Stimulated activated CD8-positive, alpha-beta memory T cell treated with anti-CD3 and anti-CD28 coated beads, Interleukin-4, amount 100 ng/mL, for 4 hours (primary cell): ENCODE measurements at places on chromosomes 13 and 19.

GRCh38 chr19:52492994-52493470 is 34.4 kb upstream of the ZNF808 start:
- DNase-seq, result no peak

- DNase-seq, result no peak
These were observed 150.2 kb downstream of the UQCRFS1 start for GRCh38 chr19:29062475-29063435.

DNA sequence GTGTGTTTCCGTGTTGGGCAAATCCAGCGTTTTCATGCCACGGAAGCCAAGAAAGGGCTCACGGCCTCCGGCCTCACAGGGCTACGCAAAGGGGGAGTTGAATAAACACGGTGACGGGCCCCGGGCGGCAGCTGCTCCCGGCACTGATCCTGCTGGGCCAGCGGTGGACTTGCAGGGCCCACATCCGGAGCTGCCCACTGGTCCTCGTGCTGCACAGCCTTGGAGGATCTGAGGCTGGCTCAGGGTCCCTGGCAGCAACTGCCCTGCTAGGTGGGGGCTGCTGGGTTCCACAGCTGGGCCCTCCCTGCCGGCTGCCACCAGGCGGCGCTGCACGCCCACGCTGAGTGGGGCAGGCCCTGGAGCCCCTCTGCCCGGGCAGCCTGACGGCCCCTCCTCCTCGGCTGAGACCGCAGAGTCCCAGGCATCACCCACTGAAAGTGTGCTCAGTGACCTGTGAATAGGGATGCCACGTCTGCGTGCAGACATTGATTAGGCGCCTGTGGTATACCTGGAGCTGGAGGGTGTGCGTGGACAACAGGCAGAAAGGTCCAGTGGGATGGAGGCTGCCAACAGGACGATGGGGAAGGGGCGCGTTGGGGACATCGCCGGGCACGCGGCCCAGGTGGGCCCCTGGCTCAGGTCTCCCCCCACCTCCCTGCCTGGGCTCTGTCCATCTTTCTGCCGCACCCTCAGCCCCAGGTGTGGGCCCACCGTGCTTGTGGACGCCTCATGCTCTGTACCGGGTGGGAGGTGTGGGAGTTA is 5.3 kb upstream of the HCN2 start:
- no peak for DNase-seq

DNA sequence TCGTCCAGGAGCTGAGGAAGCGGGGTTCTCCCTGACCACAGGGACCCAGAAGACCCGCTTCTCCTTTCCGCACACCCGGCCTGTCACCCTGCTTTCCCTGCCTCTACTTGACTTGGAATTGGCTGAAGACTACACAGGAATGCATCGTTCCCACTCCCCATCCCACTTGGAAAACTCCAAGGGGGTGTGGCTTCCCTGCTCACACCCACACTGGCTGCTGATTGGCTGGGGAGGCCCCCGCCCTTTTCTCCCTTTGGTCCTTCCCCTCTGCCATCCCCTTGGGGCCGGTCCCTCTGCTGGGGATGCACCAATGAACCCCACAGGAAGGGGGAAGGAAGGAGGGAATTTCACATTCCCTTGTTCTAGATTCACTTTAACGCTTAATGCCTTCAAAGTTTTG is 18.9 kb downstream of the VASP start:
- no peak for DNase-seq

- peak; percentile 54 for DNase-seq
These were observed at the start of gene EMP3 for GRCh38 chr19:48325265-48325910. Gene EMP3, plus strand, starts transcription at chr19:48325552. Its CDS starts 1,293 bp downstream, at chr19:48326845.

DNA sequence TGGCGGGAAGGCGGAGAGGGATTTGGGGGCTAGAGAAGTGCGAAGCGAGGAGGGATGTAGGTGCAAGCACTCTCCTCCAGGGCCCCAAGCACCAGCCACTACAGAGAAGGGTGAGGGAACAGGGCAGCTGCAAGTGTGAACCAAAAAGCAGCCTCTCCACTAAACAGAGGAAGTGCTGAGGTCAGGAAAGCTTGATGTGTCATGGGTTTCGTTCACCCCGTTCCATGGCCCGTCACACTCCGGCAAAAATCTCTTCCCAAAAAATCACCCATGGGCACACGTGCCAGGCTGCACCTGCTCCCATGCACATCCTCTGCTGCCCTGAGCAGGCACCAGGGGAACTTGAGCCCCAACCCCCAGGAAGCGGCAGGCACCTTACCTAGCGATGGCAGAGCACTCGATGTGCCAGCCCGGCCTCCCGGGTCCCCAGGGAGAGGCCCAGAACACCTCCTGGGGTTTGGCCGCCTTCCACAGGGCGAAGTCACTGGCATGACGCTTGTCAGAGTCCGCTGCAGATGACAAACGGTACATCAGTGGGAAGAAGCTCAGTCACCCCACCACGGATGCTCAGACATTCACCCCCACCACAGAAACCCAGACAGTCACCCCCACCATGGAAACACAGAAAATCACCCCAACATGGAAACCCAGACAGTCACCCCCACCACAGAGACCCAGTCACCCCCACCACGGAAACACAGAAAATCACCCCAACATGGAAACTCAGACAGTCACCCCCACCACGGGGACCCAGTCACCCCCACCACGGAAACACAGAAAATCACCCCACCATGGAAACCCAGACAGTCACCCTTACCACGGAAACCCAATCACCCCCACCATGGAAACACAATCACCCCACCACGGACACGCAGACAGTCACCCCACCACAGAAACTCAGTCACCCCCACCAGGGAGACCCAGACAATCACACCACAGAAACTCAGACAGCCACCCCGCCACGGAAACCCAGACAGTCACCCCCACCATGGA is 29.0 kb downstream of the CARS2 start:
- no peak for DNase-seq

DNA sequence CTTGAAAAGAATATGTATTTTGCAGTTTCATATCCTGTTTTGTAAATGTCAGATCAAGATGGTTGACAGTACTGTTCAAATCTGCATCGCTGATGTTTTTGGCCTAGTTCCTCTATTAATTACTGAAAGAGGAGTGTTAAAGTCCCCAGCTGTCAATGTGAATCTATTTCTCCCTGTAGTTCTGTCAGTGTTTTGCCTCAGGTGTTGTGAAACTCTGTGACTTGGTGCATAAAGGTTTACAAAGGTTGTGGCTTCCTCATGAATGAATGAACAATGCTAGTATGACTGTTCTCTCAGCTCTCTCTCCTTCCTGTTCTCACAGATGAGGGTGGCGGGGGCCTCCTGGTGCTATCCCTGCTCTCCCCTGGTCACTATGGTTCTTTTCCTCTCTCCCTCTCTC is 142.4 kb downstream of the MYCBP2 start:
- DNase-seq, result no peak

DNA sequence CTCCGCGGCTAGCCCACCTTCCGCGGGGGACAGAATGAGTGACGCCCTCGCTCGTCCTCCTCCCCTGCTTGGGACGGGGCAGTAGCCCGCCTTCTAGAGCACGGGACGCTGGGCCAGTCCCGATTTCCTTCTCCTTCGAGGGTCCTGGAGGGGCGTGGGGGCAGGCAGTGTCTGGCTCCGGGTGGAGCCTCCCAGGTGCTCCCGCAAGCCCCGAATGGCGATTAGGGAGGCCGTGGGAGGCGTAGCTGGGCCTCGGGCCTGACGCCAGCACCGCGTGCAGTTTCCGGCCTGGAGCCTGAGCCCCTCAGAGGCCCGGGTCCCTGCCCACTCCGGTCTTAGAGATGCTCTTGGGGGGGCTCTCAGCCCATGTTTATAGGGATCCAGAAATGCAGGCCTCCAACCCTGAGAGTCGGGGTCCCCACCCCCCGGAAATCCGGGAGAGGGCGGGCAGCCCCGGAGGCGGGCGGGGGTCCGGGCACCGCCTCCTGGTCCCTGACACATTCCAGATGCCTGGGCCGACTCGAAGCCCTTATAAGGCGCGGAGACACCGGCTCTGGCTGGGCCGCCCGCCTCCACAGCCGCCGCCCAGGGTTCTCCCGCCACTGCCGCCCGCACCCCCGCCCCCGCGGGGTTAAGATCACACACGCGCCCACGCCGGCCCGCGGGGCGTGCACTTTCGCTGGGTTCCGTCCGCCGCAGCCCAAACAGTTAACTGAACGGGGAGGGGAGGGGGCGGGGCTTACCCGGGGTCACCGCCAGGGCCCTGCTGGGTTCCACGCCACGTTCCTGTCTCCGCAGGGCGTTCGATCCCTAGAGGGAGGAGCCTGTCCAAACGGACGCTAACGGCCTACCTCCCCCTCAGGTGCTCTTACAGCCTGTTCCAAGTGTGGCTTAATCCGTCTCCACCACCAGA is 1.5 kb downstream of the MYADM start:
- peak; percentile 83 for DNase-seq

DNA sequence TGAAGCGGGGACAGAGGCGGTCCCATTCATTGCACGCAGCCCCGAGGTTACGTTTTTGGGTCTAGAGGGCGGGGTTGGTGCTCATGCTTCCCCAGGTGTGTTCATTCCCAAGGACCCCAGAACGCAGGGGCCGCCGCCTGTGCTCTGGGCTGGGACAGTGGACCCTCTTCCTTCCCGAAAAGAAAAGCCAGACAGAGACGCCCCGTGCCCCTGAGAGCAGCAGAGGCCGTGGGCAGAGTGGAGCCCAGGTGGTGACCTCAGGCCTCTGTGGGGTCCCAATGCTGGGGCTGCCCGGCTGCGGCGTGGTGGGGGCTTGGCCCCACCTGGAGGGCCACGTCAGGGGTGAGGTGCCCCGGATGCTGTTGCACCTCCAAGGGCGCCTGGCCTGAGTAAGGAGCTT is 15.4 kb downstream of the SGTA start:
- no peak for DNase-seq

- no peak for DNase-seq
These were observed 73.0 kb downstream of the ZNF100 start for GRCh38 chr19:21694171-21694906.

- no peak for DNase-seq
These were observed 9.2 kb downstream of the NTN5 start for GRCh38 chr19:48663667-48664066.

DNA sequence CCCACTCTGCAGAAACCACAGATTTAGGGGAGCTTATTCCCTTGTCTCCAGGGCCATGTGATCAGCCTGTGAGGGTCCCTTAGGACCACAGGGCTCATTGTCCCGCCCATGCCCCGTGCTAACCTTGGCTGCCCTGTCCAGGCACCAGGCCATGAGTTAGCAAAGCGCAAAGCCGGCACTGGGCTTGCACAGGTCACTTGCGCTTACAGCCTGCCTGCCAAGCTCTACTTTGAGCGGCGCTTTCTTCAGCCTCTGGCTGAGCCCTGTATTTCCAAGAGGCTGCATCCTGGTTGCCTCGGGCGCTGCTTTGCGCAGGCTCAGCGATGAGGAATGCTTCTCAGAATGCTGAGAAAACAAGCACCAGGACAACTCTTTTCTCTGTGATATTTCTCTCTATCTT is 188.0 kb downstream of the TDRD3 start:
- DNase-seq, result no peak
